Activated naive CD8-positive, alpha-beta T cell treated with anti-CD3 and anti-CD28 coated beads, Interleukin-2, amount 50 U/mL, for 24 hours (primary cell): ENCODE measurements at places on chromosomes 13 and 19.

DNA sequence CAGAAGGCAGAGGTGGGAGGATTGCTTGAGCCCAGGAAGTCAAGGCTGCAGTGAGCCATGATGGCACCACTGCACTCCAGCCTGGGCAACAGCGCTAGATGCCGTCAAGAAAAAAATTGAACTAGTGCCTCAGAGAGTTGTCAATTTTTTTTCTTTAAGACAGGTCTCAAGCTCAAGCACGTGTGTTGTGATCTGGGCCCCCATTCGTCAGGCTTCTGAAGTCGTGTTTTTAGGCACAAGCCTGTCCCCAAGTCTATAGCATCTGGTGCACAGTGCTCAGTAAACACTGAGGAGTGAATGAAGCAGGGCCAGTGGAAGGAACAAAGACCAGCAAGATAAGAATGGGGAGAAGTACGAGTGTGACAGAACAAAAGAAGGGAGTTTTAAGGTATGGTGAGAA lies 23.7 kb upstream of the LAMP1 start:
- DNase-seq: no peak

DNA sequence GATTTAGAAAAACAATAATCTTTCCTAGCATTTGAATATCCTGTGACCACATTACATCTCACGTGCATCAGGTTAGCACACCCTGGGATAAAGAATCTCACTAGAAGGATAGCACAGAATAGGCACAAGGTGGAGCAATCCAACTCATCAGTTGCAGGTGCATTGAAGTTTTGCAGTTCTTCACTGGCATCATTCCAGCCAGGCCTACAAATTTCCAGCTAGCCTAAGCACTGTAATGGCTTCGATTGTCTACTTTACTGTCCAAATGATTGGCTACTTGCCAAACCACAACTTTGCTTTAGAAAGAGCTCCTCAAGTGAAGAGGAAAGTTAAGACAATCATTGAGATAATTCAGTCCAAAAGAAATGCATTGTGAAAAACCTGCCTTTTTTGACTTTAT lies 89.5 kb downstream of the SPRY2 start:
- DNase-seq: no peak

DNA sequence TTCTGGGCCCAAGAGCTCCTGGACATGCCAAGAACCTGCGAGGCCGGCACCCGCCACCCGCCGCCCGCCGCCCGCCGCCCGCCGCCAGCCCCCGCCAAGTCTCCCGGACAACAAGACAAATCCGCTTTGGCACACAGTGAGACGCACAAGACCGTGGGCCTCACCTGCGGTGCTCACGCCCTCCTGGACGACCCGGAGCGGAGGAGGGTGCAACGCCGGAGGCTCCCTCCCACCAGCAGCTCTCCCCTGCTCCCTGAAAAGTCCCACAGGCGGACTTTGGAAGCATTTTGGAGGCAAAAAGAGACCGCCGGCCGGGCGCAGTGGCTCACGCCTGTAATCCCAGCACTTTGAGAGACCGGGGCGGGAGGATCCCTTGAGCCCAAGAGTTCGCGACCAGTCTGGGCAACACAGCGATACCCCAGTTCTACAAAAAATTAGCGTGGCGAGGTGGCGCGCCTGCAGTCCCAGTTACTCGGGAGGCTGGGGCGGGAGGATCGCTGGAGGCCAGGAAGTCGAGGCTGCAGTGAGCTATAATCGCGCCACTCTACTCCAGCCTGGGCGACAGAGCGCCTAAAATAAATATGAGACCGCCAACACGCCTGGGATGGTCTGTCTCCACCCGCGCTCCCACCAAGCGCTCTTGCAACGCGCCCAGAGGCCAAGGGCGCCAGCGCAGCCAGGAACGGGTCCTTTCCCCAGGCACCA lies 783 bp downstream of the RHPN2 start:
- DNase-seq: peak; percentile 30

DNA sequence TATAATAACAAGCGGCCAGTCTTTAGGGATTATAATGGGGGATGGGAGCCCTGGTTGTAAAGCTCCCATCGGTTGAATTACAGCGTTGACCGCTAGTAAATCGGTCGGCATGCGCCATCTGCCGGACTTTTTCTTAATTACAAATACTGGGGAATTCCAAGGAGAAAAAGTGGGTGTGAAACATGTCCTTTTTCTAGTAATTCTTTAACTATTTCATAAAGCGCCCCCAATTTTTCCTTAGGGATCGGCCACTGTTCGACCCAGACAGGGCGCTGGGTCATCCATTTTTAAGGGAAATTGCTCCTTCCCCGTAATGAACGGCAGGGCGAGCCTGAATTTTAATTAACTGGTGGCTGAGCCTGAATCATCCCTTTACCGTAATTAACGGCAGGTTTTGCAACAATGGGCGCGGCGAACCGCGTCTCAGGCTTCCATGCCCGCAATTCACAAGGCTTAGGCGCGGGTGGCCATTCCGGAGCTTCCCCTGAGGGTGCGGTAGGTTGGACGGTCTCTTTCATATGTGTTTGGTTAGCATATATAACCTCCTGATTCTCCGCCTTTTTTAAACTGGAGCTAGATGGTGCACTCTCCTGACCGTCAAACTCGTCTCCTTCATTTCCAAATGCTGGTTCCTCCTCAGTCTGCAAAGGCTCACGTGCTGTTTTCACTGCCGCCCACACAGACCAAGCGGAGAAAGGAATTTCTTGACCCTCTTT lies 30.2 kb upstream of the EVI5L start:
- DNase-seq: peak; percentile 71

DNA sequence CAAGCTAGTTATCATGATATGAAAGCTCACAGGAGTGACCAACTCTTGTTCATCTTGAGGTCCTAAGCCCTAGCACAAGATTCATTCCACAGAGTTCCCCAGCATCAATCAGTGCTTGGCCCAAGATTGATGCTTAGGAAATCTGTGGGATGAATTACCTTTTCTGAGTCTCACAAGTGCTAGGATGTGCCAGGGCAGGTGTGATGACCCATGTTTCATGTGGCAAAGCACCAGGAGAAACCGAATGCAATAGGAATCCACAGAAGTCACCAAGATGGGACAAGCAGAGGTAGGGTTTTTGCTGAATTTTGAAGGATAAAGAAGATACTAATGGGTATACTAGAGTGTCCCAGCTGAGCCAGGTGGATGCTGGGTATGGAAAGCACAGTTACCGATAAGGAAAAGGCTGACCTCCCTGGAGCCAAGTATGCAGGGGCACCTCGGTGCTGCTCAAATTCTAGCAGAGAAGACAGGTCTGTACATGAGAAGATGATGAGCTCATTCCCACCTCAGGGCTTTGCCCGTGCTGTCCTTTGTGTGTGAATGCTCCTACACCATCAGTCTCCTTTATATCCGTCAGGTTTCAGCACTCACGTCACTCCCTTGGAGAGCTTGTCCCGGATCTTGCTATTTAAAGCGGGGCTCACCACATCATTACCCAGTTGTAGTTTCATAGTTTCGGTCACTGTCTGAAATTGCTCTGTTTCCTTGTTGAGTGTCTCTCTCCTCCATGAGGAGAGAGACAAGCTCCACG lies 168.9 kb upstream of the TSC22D1 start:
- DNase-seq: no peak

DNA sequence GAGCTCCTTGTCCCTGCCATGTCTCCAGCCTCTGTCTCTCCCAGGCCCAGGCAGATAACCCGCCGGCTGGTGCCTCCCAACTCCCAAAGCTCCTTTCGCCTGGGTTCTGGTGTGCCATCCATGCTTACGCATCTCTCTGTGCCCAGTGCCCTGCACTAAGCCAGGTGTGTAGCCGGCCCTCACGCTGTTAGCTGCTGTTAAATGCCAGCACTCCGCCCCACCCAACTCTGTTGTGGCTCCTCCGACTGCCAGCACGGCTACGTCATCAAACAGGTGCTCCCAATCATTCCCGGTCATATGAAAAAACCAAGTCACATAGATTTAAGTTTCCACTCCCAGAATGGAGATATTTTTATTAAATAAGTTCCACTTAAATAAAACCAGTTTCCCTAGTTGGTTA lies 7.0 kb upstream of the HSPH1 start:
- no peak for DNase-seq

- DNase-seq: no peak
Measured at GRCh38 chr13:67228031-67228430, 2.1 kb downstream of the PCDH9 start.

- peak; percentile 59 for DNase-seq
Measured at GRCh38 chr19:12202250-12202649, 39.4 kb downstream of the ZNF136 start.

DNA sequence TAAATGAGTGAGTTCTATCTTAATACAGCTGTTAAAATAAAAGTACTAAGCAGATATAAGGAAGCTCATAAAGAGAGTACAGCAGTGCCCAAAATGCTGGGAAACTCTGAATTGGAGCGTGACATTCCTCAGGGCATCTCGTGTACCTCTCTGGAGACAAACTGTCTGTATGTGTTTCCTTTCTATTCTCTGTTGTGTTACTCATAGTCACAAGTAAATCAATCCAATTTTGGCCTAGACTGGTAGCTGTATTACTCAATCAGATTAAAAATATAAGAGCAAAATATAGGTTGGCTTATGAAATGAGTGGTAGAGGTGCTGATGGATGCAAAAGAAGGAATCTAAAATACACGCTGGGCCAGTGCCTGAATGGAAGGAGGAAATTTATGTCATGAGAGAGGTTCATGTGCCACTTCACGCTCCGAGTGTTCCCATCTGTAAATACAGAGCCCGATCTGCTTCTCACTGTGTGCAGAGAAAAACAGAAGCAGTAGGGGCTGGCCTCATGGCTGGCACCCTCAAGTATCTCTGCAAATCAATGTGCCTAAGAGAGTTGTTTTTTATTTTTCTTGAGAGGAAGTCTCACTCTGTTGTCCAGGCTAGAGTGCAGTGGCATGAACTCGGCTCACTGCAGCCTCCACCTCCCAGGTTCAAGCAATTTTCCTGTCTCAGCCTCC lies 58.7 kb upstream of the RGCC start:
- DNase-seq: no peak

- DNase-seq: no peak
Measured at GRCh38 chr13:44140888-44141724, 232.5 kb upstream of the SERP2 start.

DNA sequence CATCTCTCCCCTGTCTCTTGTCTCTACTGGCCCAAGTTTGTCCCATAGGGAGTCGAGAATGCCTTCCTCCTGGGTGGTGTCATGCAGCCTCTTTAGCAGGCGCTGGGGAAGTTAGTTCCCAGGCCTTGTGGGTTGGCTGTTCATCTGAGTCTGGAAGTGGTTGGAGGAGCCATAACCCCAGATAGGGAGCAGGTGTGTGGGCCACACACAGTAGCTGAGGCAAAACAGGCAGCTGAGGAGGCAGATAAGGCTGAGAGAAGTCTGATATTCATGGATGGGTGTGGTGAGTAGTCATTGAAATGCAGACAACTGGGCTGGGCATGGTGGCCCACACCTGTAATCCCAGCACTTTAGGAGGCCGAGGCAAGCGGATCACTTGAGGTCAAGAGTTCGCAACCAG lies 40.9 kb upstream of the KPNA3 start:
- no peak for DNase-seq

DNA sequence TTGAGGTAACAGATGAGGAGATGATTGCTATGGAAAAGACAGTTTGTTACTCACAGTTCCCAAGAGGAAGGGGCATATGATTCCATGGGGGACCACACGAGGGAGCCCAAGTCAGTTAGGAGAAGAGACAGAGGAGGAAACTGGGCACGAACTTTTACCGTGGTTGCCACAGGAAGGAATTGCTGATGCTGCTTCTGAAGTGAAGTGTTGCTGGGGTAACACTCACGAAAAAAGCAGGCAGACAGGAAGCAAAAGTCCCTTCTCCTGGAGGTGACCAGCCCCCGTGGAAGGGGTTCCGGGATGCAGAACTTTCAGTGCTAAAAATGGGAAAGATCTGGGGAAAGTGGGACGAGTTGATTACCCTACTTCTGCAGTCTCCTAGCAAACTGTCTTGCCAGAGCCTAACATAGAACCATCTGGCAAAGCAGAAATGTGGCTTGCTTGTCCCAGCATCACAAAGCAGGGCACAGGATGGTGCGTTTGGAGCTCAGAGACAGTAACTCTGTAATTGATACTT lies 35.4 kb upstream of the MAP3K10 start:
- DNase-seq: no peak

GRCh38 chr19:49635530-49636232 lies 4.3 kb downstream of the RRAS start:
- no peak for DNase-seq

DNA sequence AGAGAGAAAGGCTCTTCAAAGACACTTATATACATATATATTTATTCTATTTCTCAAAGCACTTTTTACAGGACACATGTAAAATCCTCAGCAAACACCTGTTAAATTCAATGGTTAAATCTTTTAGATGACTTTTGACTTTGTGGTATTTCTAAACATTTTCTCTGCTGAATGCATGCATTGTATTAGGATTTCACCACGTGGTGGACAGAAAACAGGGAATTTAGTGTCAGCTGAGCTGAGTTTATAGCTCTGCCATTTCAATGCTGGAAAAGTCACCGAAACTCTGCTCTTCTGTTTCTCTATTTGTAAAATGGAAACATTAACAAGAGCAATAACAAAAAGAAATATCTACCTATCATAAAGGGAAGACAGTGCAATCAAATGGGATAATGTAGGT lies 375.6 kb downstream of the ENOX1 start:
- DNase-seq: no peak

DNA sequence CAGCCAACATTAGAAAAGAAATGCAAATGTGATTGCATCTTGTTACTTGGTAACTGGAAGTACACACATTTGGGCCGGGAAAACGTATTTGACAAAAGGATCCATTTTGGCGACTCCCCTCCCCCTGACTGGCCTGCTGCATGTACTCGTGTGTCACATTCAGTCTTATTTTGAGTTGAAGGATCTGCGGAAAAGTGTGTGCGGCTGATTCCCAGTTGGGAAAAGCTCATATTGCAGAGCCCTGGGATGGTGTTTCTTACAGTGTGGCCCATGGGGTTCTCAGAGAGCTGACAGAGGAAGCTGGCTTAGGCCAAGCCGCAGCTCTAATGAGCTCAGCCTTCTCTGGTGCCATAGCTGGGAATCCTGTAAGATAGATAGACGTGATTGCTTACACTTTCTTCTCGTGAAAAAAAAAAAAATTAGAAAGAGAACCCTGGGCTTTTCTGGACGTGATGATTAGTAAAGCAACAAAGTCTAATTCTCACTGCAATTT lies 170.3 kb upstream of the ARGLU1 start:
- DNase-seq: no peak

GRCh38 chr13:64672751-64673150 lies 2557.4 kb downstream of the PCDH9 start:
- no peak for DNase-seq

GRCh38 chr19:35397064-35397463 lies 26.2 kb downstream of the GPR42 start:
- no peak for DNase-seq
